ENCODE measurements at places on chromosomes 2 and 18.

DNA sequence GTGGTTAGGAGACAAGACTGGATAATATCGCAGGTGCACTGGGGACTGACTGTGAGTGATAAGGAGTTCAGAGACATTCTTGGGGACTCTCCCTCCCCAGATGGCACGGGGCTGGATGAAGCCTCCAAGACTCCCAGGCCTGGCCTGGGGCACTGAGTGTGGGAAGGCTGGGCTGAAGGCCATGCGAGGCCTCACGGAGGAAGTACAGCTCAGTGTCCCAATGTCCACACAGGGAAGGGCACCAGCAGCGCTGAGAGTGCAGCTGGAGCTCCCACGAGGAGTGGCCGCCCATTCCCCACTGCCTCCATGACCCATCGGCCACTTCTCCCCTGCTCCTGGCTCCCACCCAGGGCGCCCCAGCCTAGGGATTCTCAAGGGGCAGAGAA, 6.5 kb downstream of the MFSD2B start:
- no peak for DNase-seq

DNA sequence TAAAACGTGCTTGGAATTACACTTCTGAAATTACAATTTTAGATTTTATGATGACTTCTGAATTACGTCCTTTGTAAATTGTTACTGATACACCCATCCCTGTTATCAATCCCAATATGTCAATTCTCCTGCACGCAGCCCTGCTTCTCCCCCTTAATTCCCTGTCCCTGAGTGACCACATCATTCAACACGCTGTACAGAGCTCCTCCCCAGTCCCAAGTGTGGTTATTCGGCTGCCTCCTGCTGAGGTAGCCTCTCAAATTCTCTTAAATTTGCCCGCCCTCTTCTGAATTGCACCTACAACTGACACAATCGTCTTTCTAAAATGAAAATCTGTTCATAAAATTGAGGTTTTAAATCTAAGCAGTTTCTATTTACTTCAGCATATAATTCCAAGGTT, 10.1 kb downstream of the SERPINB8 start:
- no peak for DNase-seq

DNA sequence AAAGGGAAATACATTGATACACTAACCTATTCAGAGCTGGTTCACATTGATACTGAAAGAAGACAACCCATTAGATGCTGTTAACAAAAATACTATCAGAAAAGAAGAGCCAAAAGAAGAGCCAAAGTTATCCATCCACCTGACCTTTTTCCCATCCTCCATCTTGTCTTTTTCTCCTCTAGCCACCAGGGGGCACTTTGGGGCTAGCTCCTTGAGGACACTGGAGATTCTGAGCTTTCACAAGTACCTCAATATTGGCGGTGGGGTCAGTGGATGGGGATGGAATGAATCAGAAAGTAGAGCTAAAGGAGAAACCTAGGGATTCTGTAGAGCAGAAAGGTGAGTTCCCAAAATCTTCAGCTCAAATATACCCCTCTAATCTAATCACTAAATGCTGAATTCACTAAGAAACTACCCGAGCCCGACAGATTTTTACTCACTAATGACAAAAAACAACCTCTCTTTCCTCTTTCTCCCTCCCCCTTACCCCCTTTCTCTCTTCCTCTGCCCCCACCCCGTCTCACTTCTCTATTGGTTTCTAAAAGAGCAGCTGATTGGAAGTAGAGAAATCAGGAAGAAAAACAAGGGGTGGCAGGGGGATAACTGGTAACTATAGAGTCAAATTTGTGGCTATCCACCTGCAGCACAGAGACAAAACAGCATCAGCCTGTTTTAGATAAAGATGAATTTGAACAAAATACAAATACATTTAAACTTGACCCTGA, 203.3 kb downstream of the TCF4 start:
- no peak for DNase-seq

GRCh38 chr2:40421631-40422297, 30.1 kb downstream of the SLC8A1 start:
- no peak for DNase-seq

DNA sequence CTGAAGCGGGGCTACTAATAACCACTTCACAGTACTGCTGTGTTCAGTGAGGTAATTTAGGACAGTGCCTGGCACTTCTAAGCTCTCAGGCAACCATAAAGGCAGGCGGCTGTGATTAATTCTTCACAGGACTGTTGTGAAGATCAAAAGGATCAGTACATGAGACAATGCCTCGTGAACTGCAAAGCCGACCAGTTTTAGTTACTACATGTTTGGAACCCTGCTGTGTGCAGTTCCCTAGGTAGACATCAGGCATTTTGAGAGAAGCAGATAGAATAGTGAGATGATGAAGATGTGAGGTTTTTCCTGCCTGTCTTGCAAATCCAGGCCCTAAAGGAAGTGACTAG, 19.1 kb downstream of the EFHD1 start:
- DNase-seq = no peak

- DNase-seq = no peak
Observed at GRCh38 chr2:165609672-165610071, 140.2 kb downstream of the CSRNP3 start.

GRCh38 chr2:239147376-239147775, 253.4 kb downstream of the HDAC4 start:
- DNase-seq = no peak

GRCh38 chr2:27855476-27855875, 34.7 kb downstream of the RBKS start:
- no peak for DNase-seq

DNA sequence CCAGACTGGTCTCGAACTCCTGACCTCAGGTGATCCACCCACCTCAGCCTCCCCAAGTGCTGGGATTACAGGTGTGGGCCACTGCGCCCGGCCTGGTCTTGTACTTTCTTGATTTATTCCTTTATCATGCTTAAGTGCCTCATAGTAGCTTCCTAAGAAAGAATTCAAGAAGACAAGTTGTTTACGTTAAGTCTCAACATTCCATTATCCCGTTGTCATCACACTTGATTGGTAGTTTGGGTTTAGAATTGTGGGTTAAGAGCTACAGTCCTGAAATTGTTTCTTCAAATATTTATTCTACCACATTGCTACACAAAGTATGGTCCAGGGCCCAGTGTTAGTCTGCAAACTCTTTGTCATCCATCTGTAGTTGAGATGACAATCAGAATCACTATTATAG, 194.0 kb downstream of the VWC2L start:
- no peak for DNase-seq

DNA sequence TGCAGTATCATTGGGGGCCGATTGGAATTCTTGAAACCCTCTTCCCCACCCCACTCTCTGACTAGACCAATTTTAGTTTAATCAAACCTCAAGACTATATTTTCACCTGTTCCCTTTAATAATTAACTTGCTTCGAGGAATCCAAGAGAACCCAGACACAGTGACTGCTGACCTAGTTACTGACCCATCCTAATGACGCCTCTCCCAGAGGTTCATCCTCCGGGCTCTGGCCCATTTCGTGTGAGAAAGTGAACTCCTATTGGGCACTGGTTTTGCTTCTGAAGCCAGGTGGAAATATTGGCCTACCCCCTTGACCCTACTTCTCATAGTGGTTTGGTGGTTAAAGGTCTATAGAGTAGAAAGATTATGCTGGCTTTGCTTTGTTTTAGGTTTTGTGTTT, 39.9 kb downstream of the RPL37A start:
- DNase-seq = no peak

GRCh38 chr18:68623342-68623741, 91.6 kb downstream of the TMX3 start:
- DNase-seq = peak; percentile 3

DNA sequence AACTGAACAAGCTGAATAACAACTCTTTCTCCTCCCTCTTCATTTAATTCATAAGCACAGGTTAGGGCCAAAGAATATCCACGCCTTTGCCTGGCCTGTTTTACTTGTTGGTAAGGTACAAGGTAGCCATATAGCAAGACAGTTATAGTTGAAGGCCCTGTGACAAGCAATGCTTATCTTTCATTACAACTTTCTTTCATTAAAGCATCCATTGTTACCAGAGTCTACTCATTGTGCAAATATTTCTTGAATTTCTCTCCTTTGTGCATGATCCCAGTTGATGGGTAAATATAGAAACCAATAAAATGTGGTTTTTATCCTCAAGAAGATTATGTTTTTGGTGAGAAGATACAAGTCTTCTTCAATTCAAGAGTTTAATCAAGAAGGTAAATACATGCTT, 140.2 kb downstream of the UBE2E3 start:
- DNase-seq = no peak

DNA sequence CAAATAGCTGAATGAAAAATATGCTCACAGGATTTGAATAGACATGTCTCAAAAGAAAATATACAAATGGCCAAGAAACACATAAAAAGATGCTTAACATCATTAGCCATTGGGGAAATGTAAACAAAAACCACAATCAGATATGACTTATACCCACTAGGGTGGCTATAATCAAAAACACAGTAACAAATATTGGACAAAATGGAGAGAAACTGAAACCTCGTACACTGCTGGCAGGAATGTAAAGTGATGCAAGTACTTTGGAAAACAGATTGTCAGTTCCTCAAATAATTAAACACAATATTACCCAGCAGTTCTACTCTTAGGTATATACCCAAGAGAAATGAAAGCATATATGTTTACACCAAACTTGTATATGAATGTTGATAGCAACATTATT, 213.0 kb downstream of the PHLPP1 start:
- no peak for DNase-seq

- DNase-seq = no peak
Observed at GRCh38 chr2:238064376-238064775, 3.6 kb downstream of the SCLY start.

- peak; percentile 50 for DNase-seq
Observed at GRCh38 chr18:62420513-62421209, 95.6 kb downstream of the TNFRSF11A start.

GRCh38 chr18:22839340-22839821, 93.7 kb upstream of the RBBP8 start:
- no peak for DNase-seq

DNA sequence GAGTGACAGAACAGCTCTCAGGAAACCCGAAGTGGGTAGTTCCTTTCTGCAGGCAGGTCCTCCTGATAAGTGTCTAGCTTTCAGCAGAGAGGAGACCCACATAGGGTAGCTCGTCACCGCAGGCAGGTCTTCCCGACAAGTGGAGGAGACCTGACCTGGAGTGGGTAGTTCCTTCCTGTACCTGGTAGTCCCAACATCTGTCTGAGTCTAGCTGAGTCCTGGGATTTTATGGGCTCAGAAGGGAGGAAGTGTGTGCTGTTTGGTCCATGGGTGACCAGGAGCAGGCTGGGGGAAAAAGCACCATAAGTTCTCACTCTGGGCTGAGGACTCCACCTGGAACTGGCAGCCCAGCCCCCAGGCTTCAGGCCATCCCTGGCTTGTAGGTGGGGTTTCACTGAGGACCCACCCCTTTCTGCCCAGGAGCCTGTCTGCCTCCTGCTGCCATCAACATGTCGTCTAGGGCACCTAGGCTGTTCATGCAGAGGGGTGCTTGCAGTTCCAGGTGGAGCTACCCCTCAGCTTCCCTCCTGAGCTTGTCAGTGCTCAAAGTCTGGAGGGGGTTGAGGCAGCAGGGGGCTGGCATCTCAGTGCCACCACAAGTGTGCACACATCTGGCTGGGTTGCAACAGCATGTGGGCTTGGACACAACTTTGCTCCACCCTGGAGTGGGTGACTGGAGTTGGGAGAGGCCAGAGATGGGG, 9.4 kb downstream of the DYSF start:
- DNase-seq = no peak

DNA sequence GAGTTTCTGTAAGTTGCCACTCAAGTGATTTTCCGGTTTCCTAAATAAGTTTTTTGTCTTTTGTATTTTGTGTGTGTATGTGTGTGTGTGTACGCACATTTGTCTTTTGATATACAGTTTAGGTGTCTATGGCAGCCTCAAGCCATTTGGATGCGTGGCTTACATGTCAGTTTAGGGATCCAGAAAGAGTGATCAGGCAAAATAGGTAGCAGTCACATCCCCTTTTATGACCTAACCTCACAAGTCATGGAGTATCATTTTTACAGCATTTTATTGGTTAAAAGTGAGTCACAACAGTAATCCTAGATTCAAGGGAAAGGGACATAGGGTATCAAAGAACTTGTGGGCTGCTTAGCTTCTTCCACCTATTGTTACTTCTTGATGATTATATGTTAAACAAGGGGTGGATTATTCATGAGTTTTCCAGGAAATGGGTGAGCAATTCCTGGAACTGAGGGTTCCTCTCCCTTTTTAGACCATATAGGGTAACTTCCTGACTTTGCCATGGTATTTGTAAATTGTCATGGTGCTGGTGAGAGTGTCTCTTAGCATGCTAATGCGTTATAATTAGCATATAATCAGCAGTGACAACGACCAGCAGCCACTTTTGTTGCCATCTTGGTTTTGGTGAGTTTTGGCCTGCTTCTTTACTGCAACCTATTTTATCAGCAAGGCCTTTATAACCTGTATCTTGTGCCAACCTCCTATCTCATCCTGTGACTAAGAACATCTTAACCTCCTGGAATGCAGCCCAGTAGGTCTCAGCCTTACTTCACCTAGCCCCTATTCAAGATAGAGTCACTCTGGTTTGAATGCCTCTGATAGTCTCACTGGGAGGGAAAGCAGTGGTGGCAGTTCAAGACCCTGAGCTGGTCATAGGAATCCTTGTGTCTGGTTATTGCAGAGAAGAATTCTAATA, 8.6 kb upstream of the SOCS6 start:
- DNase-seq = no peak

DNA sequence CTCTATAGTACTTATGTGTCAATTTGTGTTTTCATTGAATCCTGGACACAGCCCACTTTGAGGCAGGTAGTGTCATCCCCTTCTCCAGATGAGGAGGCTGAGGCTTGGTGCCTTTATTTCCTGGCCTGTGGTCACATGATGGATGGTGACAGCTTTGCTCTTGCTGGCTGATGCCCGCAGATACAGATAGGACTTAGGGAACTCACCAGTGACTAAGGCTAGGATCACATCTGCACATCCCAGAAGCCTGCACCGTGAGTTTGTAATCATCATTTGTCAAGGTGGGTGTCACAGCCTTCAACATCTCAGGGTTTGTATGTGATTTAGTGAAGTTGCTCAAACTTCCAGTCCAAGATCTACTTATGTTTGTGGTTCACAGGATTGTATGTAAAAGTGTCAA, 295.1 kb upstream of the RAB12 start:
- DNase-seq = no peak

DNA sequence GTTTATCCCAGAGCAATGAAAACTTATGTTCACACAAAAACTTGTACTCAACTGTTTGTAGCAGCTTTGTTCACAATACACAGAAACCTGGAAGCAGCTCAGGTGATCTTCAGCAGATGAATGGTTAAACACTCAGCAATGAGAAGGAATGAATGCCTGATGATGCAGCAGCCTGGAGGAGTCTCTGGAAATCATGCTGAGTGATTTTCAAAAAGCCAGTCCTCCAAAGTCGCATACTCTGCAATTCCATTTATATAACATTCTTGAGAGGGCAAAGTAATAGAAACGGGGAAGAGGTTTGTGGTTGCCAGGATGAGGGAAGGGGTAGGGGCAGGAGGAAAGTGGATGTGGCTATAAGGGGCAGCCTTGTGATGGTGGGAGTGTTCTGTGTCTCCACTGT, 108.1 kb downstream of the CTIF start:
- no peak for DNase-seq
